ENCODE measurements at places on chromosomes 2 and 18.

DNA sequence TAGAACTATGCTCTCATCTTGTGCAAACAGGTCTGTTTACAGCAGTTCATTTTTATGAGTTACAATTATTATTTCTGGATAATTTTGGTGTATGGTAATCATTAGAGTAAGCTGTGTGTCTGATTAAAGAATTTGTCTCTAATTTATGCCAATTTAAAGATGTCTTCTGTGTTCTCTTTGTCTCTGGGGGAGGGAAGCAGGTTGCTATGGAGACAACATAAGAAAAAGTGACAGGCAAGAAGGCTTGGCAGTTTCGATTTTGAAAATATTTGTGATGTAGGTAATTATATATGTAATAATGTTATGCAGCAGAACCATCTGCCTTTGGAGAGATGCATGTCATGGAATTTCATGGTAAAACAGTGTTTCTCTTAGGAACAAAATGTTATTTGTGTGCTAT lies 78.2 kb downstream of the SH3RF3 start:
- DNase-seq, result no peak

DNA sequence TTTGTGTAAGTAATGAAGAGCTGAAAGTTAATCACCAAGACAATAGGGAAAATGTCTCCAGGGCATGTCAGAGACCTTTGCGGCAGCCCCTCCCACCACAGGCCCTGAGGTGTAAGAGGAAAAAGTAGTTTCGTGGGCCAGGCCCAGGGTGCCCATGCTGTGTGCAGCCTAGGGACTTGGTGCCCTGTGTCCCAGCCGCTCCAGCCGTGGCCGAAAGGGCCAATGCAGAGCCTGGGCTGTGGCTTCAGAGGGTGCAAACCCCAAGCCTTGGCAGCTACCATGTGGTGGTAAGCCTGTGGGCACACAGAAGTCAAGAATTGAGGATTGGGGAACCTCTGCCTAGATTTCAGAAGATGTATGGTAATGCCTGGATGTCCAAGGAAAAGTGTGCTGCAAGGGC lies 52.5 kb downstream of the CENPO start:
- no peak for DNase-seq

DNA sequence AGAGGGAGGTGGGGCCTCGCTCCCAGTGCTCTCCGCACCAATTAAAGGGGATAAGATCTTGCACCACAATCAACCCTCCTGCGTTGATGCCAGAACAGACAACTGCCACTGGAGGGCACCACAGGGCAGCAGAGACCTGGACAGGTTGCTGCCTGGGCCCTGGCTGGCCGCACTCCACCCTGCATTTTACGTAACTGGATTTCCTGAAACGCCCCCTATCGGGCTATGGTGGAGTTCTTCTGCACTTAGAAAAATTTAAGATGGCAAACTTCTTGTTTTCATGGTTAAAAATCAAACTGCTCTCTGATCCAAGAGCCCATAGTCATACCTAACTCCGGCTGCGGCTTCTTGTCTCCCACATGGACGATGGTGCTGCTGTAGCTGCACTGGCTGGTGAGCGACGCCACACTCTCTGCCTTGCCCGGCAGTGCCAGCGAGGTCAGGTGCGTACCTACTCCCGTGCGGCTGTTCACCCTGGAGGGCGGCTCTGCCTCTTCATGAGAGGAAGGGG lies 16.8 kb upstream of the HES6 start:
- DNase-seq, result peak; percentile 44

GRCh38 chr2:42851740-42852250 lies 59.4 kb upstream of the HAAO start:
- DNase-seq, result no peak

- DNase-seq, result no peak
Measured at GRCh38 chr18:77271576-77272481, 22.2 kb downstream of the GALR1 start.

DNA sequence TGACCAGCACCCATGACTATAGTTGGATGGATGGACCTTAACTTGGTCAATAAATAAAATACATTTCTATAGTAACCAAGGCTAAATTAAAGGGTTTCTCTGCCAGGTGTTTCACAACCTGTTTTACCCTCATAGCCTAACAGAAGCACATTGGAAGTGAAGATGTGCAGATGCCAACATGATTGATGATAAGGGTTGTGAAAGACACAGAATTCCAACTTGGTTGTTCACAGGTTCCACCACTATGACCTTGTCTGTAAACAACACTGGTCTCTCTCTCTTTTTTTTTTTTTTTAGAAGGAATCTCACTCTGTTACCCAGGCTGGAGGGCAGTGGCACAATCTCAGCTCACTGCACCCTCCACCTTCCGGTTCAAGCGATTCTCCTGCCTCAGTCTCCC lies 37.5 kb upstream of the PTH2R start:
- no peak for DNase-seq

DNA sequence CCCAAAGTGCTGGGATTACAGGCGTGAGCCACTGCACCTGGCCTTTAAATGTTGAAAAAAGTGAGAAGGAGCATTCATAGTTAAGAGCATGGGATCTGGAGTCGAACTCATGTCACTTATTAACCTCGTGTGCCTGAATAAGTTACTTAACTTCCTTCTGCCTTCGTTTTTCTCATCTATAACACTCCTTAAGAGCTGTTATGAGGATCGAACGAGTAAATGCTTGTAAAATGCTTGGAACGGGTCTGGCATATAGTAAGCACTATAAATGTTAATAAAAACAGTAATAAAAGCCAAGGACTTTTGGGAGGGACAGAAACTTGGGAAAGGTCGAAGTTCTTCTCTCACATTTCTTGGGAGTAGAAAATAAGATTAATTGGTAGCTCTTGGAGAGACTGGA lies 40.8 kb downstream of the RAB10 start:
- DNase-seq, result no peak

GRCh38 chr2:17754773-17755425 lies 961 bp downstream of the GEN1 start:
- DNase-seq, result no peak

DNA sequence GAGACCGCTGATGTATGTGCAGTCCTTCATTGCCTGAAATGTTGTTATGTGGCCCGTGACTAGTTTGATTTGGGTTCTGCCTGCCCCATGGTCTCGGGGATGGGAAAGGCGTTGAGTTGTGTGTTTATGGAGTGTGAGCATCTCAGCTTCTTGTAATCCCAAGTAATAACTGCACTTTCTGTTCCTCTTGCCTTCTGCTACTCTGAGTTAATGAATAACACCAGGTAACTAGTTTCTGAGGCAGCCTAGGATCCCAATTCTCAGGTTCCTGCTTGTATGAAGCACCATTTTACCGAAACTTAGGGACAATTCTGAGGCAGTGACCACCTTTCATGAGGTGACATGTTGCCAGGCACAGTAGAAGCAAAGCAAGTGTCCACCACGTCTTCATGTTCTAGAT lies 170.0 kb downstream of the ALK start:
- DNase-seq, result no peak

- no peak for DNase-seq
Measured at GRCh38 chr2:64291181-64291580, 147.0 kb upstream of the PELI1 start.

Data from stimulated activated CD4-positive, alpha-beta T cell treated with anti-CD3 and anti-CD28 coated beads, Interleukin-15, amount 100 ng/mL, for 1 hour (primary cell).